ENCODE measurements at places on chromosomes 7 and 10. TPM values are rescaled to one million over a fixed set of nuclear protein-coding genes. Genes with fewer than 3 reads are reported as not detected.

DNA sequence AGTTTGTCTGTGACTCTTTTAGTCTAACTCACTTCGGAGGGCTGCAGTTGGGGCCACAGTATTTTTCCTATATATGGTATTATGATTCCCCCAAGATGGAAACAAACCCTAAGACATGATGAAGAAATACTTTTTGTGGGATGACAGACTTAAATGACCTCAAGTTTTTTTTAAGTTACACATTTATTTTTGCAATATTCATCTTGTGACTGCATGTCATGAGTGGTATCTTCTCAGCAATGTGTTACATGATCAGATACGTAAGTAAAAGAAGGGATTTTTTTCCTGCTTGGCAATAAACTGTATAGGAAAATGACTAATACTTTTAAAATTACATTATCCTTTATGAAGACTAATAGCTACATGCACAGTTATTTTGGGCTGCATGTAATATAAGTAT is 57.8 kb downstream of the OR13A1 start:
- DNase-seq: no peak

KLF14 gene
- total RNA-seq: not detected

OR2A12 gene
- not detected for total RNA-seq

DNA sequence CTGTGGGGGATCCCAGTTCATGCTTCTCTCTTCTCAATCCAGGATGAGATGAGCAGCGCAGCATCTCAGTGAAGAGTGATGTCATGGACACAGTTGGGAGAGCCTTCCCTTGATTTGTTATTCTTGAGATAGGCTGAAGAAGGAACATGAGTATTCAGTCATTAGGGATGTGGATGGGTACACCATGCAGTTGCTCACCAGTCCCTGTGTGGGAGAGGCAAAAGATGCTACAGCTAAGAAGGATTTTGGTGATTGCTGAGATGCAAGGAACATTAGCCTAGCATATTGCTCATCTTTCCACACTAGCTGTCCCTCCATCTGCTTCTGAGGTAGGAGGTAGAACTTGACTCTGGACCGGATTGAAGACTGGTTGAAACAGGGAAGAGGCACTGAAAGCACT is 179.6 kb downstream of the GALNT17 start:
- no peak for DNase-seq

DNA sequence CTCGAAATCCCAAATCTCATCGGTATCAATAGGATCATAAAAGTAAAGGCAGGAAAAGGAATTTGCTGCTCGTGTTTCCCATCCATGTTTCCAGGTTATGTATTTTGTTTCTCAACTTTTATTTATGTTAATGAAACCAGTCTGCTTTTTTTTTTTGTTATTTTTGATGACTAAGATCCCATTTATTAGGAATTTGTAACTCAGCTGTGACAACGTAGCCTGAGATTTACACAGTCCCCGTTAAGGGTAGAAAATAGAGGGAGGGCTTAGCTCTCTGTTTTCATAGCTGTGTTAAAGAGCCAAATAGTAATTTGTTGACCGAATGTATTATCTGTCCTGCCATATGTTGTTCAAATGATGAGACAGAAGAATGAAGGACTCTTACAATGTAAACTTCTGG is 164.0 kb downstream of the MGMT start:
- no peak for DNase-seq

IFIT5 gene
- 14.0 TPM for total RNA-seq

CDK14 gene
- total RNA-seq: 21.3 TPM

SLIT1 gene
- total RNA-seq: 0.13 TPM

PTPN20 gene
- total RNA-seq: 16.5 TPM

DNA sequence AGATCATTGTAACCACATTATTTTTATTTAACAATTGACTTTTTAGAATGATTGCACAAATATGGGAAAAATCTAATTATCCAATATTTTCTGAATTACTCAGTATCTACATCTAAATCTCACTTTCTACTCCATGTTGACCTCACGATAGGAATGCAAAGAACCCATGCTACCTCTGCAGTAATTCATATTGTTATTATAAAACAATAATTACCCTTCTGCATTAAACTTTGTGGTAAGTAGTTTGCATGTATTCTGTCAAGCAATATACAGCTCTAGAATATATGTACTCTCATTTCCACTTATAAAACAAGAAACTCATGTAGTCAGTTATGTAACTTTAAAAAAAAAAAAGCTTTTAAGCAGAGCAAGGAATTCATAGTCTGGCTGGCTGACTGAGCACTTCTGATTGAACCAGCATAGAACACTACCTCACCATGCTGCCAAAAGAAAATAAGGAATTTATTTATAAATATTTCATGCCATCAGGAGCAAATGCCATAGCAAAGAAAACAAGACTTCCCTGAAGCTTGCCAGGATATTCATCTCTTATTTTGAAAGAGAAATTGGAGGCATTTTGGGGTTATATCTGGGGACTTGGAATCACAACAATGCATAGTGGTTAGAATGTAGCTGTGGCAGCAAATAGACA is 895.7 kb downstream of the XPNPEP1 start:
- no peak for DNase-seq

GRCh38 chr7:7315851-7316250 is 133.5 kb downstream of the C1GALT1 start:
- no peak for DNase-seq

DNA sequence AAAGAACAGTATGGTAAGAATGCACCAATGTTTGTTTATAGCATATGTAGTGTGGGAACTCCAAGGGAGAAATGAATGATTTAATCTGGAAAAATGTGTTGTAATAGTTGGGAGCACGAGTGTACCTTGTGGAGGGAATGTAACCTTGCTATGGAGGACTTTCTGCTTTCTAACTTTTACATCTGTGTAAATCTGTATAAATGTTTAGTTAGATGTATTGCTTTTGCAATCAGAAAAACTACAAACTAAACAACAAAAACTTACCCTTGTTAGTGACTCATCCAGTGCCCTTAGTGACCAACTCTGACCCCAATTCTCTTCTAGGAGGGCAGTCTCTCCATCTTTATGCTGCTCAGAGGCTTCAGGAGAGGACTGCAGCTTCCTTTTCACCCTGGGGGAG is 89.3 kb downstream of the CCNY start:
- DNase-seq: no peak

GRCh38 chr7:6615723-6616555 is 529 bp downstream of the ZNF853 start:
- no peak for DNase-seq

DNA sequence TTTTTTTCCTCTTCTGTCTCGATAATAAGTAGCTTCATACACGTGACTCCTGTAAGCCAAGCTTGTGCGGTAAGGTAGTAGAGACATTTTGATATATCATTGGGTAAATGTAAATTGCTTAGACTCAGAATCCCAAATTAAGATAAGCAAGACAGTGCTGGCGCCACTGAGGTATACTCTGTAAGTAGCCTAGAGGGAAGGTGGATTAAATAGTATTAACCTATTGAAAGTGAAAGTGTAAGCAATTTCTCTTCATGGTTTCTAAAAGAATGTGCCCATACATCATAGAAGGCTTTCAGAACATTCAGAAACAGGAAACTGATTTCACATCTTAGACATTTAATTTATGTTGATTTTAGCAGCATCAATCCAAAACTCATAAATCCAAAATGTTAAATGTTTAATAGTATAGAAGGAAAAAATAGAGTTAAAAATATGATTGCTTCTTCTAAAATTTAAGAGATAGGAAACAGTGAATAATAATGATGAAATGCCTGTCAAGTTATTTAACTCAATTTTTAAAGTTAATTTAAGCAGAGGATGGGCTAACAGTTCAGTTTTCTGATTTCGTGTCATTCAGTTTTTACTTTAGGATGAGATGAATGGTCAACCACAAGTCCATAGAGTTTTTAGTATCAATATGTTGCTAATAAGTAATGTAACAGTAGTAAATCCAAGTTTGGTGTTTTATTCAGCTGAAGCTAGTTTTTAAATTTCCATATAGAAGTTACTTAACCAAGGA is 36.8 kb downstream of the LRRC72 start:
- DNase-seq: no peak

GPR15LG gene
- not detected for total RNA-seq

TMEM229A gene
- total RNA-seq: not detected

DNA sequence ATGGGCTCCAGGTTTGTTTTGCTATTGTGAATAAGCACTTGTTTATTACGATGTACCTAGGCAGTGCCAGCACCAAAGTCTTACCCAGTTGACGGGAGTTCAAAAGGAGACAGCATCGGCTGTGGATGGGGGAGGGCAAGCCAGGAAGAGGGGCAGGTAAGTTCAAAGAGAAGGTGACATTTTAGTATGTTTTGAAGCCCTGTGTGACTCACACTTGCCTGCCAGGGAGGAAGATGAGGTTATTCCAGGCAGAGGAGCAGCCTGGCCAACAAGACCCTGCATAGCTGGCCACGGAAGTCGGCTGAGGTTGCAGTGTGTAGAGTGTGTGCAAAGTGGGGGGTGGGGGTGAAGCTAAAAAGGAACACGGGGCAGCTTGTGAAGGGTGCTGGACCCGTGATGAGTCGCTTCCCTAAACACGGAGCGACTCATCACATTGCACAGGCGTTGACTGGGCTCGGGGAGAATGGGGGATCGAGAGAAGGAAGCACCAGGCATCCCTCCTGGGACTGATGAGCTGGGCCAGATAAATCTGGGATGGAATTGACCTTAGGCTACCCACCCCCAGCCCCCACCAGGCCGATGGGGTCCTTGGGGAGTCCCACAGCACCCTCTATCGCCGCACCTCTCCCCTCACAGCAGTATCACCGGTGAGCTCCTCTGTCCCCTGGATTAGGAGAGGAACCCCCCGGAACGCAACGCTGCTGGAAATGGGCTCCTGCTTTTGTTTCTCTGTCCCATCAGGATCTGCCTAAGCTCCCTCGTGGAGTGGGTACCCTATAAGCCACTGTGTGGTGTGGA is 97.9 kb upstream of the IKZF1 start:
- DNase-seq: no peak

NPTX2 gene
- total RNA-seq: 32.0 TPM

DNA sequence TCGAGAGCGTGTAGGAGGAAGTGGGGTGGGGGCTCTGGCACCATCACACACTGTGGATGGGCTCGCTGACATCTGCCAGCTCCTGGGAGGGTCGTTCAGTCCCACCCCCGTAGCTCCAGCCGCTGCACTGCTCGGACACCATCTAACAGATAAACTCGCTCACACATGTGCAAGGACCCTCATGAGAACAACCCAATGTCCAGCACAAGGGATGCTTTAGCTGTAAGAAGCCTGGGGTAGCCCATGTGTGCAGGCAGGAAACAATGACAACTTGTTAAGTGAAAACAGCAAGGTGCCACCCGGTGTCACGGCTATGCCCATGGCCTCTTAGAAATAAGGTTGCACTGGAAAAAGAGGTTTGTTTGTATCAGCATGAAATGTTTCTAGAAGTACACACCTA is 14.1 kb downstream of the OGDHL start:
- no peak for DNase-seq

- DNase-seq: no peak
Measured at GRCh38 chr10:76333326-76333725, 901.9 kb downstream of the LRMDA start.

IL2RA gene
- 0.32 TPM for total RNA-seq

- no peak for DNase-seq
Measured at GRCh38 chr10:92264249-92264648, 26.6 kb downstream of the CPEB3 start.

DNA sequence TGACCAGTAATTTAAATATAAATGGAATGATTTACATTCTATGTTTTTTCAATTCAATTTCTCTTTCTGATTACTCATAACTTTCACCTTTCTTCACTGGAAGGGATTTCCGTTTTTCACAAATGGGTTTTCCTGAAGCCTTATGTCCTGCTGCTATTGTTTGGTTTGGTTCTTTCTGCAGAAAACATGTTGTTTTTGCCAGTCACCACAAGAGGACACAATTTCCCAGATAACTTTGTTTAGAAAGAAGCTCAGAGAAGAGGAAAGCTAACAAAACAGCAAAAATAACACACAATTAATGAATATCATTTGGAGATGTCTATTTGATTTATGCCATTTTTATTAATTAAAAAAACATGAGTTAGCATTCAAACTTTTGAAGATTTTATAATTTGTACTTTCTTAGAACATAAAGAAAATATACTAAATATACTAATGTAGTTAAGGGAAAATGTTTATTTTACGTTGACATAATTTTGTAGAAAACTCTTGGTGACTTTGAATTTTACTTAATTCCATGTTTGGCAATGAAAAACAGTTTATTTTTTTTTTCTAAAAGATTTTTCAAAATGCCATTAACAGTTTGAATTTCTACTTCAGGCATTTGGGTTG is 4.6 kb upstream of the TWIST1 start:
- DNase-seq: no peak

DNA sequence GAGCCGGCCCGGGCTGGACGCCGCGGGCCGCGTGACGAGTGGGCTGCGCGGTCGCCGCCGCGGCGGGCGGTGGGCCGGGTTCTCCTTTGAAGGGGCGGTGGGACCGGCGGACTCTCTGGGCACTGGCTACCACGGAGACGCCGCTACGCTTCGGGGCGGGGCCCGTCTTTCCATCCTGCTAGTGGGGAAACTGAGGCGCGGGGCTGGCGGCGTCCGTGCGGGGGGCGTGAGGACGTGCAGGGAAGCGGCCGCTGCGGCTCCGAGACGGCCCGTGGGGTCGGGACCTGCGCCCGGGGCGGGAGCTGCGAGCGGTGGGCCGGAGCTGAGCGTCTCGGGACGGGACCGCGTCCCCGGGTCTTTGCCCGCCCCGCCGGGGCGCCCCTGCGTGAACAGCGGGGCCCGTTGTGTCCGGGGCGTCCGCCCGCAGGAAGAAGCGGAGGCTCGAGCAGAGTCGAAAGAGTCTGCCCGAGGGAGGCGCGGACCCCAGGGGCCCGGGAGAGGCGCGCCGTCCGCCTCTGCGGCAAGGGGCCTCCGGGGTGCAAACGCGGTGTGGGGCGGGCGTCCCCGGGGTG is 548 bp upstream of the BNIP3 start:
- DNase-seq: no peak

RABGEF1 gene
- 19.8 TPM for total RNA-seq

HILPDA gene
- 6.1 TPM for total RNA-seq

DNA sequence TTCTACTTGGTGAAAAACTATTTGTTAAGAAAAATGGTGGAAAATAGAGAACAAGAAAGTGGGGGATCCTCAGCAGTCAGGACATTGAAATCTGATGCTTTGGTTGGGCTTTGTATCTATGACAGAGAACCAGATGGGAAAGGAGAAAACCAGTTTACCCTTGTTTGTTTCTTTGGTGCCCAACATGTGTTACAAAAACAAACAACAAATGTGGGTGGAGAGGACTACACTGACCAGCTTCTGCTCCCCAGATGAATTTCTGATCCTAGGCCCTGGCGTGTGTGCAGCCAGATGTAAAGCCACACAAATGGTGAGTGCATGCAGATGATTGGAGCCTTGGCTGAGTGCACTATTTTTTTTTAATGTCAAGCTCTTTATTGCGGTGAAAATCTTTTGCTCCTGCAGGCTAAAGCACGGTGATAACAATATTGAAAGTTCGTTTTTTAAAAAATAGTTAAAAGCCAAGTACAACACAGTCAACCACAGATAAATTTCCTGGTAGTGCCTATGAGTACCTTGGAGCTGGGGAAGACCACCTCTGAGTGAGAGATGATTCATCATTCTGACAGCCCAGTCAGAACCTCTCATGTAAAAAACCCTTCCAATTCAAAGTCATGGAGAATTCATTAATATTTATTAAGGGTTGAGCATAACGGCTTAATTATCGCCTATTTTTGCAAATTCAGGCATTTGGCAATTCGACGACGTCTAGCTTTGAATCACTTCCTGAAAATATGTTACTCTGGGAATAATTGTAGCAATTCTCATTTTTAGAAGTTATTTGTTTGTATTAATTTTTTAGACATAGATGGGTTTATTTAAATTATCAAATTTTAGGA is 163.7 kb downstream of the AGMO start:
- DNase-seq: no peak

GRCh38 chr10:80530251-80530650 is 7.5 kb upstream of the SH2D4B start:
- DNase-seq: no peak

- DNase-seq: no peak
Measured at GRCh38 chr10:110357252-110357780, 52.6 kb upstream of the SMNDC1 start.

CASP7 gene
- total RNA-seq: 5.5 TPM

Measured in heart left ventricle (tissue), 16 donors.